Colonic mucosa (tissue), 4 donors: ENCODE measurements at places on chromosomes 7 and 10.

GRCh38 chr7:86479144-86479543 is 164.6 kb upstream of the GRM3 start:
- H3K36me3 ChIP-seq, result no peaks in the 10 kb centered on the region
- no peak for DNase-seq
- no peak overlapping the region for H3K4me3 ChIP-seq

DNA sequence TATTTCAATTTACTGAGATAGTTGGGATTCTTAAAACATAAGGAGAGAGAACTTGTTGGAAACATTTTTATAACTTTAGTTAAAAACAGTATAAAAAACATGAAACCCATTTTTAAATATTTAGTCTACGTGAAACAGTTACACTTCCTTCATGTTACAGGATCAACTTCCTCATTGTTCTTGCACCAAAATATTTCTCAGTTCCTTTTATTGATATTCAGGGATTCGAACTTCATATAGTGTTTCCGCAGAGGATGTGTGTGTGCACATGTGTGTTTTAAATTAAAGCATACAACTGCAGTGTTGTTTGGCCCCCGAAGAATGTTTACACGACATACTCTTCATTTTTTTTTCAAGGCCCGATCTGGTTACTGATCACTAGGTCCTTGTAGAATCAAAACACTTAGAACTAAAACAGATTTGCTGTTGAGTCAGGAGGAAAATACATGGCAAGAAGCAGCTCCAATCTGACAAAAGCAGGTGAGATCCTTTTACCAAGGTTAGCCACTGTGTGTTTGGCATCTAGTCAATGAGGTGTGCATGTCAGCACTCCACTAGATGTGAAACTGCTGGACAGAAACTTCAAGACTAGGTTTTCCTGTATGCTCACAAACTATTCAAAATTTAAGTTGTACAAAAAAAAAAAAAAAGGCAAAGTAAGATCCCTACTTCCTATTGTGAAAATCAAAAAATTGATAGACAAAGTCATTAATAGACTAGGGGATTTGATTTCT is 60.4 kb downstream of the INSYN2A start:
- H3K27ac ChIP-seq, result no peak overlapping the region
- no peaks in the 10 kb centered on the region for H3K27me3 ChIP-seq
- no peak overlapping the region for H3K4me3 ChIP-seq

GRCh38 chr7:93092757-93093370 is 24.9 kb downstream of the SAMD9 start:
- no peak for DNase-seq
- no peaks in the 10 kb centered on the region for H3K4me1 ChIP-seq
- no peak overlapping the region for H3K27ac ChIP-seq
- no peak overlapping the region for H3K4me3 ChIP-seq

DNA sequence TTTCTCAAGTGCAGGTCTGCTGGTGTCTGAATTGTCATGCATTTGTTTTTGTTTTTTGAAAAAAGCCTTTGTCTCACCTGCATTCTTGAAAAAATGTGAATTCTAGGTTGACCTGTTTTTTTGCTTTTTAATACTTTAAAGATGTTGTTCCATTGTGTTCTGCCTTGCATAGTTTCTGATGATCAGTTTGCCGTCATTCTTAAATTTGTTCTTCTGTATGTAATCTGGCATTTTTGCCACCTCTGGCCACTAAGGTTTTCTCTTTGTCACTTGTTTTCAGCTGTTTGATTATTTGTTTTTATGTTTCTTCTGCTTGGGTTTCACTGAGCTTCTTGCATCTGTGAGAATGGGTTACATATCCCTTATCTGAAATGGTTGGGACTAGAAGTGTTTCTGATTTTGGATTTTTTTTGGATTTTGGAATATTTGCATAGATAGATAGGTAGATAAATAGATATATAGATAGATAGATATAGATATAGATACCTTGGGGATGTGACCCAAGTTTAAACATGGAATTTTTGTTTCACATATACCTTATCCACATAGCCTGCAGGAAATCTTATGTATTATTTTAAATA is 16.5 kb downstream of the MGMT start:
- H3K27me3 ChIP-seq, result no peaks in the 10 kb centered on the region
- no peak for DNase-seq

DNA sequence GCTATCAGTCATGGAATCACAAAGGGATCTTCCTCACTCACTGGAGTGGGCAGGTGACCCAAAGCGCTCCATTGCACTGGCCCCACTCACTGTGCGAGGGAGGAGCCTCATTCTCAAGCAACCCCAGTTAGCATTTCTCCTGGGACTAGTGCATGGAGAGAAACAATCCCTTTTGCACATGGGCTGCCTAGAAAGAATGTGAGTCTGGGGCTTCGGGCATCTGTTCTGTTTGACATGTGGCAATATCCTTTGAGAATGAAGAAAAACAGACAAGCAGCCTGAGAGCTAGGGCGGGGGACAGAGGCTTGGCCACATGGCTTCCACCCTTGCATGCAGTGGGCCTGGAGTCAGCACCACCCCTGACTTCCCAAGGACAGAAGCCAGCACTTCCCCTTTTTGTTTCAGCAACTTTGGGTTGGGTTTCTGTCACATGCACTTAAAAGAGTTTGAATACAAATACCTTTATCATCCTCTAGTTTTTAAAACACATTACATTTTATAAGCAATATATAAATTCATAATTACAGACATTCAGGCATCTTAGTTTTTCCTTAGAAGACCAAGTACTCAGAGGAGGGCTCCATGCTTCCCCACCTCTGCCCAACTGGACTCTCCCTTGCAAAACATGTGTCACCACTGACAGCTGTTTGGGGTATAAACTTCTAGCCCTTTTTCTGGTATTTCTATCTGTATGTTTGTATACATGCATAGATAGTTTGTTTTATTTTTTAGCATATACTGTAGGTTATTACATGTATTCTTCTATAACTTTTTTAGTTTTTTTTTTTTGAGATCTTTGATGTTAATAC is 73.8 kb downstream of the RBM20 start:
- H3K27me3 ChIP-seq, result no peaks in the 10 kb centered on the region
- no peak for DNase-seq
- H3K4me3 ChIP-seq, result no peak overlapping the region
- no peaks in the 10 kb centered on the region for H3K36me3 ChIP-seq
- H3K4me1 ChIP-seq, result no peaks in the 10 kb centered on the region

DNA sequence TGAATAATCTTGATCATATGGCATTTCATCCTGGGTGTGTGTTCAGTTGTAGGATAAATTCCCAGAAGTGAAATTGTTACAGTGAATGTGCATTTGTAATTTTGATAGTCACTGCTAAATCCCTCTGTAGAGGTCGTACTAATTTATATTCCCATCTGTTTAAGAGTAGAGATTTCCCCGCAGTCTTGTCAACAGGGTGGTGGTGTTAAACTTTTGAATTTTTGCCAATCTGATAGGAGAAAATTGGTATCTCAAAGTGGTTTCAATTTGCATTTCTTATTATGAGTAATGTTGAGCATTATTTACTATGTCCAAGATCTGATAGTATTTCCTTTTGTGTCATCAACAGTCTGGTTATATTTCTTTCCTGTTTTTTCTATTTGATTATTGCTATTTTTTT is 101.7 kb downstream of the AUTS2 start:
- no peaks in the 10 kb centered on the region for H3K27me3 ChIP-seq
- H3K4me1 ChIP-seq, result no peaks in the 10 kb centered on the region
- H3K36me3 ChIP-seq, result no peaks in the 10 kb centered on the region
- DNase-seq, result no peak
- no peak overlapping the region for H3K4me3 ChIP-seq

DNA sequence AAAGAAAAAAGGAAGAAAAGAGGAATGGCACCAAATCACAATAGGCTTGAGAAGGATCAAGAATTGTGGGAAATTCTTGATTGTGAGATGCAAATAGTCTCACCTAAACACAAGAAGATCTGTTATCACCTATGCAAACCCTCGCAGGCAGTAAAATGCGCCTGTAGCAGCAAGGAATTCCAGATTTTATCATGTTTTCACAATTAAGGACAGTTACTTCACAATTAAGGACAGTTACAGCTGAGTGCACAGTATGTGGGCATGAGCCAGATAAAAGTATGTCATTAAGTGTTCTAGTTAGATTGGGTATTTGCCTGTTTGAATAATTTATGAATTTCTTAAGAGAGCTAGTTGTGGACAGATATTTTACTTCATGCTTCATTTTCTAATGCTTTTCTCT is 336.2 kb downstream of the CDC14C start:
- H3K36me3 ChIP-seq, result no peaks in the 10 kb centered on the region
- no peak for DNase-seq
- no peaks in the 10 kb centered on the region for H3K27me3 ChIP-seq

- H3K36me3 ChIP-seq, result no peaks in the 10 kb centered on the region
- H3K27me3 ChIP-seq, result no peaks in the 10 kb centered on the region
- no peak overlapping the region for H3K4me3 ChIP-seq
- no peaks in the 10 kb centered on the region for H3K4me1 ChIP-seq
- H3K27ac ChIP-seq, result no peak overlapping the region
These were observed 32.3 kb upstream of the FAM204A start for GRCh38 chr10:118374404-118374803.

DNA sequence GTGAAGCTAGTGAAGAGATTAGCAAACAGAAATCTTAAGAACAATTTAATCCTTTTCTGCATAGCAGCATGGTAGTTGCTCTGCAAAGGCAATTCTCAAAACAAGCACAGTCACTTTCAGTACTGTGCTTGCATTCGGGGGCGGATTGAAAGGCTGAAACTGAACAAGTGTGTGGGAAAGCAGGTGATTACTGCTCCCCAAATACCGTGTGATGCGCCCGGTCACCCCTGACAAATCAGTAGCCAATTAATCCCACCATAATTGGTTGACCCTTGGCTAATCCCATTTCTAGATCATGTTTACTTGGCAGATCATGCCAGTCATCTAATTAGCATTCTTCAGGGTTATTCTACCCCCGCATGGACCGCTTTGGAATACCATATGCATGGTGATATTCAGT is 76.5 kb upstream of the ADRB1 start:
- H3K4me3 ChIP-seq, result no peak overlapping the region
- no peaks in the 10 kb centered on the region for H3K36me3 ChIP-seq
- no peak overlapping the region for H3K27ac ChIP-seq
- H3K4me1 ChIP-seq, result no peaks in the 10 kb centered on the region

- no peak for DNase-seq
- H3K27ac ChIP-seq, result no peak overlapping the region
- no peaks in the 10 kb centered on the region for H3K27me3 ChIP-seq
- no peaks in the 10 kb centered on the region for H3K4me1 ChIP-seq
- no peaks in the 10 kb centered on the region for H3K36me3 ChIP-seq
These were observed 160.1 kb downstream of the COL28A1 start for GRCh38 chr7:7375538-7375937.

DNA sequence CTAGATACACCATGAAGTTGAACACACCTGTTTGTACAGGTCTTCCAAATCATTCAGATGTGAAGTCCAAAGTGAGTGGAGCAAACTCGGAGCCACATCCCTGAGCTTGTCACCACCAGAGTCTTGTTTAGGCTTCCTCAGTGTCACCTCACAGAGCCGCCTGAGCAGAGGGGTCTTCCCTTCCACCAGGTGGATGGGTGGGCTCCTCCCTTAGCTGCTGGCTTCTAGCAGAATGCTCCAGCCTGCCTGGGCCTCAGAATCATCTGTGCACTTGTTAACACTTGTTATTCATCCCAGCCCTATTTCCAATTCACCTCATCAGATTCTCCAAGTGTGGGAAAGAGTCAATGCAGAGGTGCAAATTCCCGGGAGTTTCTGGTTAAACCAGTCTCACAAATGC is 32.5 kb downstream of the C10orf71 start:
- no peaks in the 10 kb centered on the region for H3K27me3 ChIP-seq
- no peaks in the 10 kb centered on the region for H3K36me3 ChIP-seq
- no peak for DNase-seq
- H3K27ac ChIP-seq, result no peak overlapping the region

DNA sequence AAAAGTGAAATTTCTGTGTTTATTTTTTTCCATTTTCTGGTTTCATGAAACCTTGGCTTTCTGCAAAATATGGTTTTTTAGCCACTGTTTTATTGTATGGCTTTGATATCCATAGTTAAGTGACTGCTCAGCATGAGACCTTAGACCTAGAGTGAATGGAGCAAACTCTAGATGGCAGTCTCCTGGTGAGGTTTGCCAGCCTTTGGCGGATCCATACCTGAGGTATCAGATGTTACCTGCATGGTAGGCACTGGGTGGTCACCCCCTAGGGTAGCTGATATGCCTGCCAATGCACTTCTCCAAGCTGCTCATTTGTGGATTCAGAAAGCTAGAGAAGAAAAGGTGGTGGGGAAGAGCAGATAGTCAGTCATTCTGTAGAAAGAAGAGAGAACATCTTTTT is 17.4 kb upstream of the FZD8 start:
- no peak overlapping the region for H3K4me3 ChIP-seq
- no peaks in the 10 kb centered on the region for H3K4me1 ChIP-seq
- H3K27ac ChIP-seq, result no peak overlapping the region
- H3K27me3 ChIP-seq, result no peaks in the 10 kb centered on the region
- no peaks in the 10 kb centered on the region for H3K36me3 ChIP-seq

DNA sequence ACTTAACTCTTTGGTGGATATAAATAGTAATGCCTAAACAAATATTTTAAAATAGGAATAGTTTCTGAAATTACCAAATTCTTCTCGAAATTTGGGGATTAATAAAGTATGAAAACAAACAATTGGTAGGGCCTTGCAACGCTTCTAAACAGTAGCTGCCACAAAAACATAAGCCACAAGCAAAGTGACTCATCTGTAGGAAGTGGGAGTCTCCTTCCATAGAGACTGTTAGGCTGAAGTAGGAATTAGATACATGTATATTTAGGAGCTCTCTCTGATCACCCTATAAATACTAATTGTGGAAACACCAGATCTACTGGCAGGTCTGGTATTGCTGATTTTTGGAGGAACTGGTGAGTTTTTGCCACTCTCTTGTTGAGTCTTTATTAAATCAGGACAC is 5.7 kb upstream of the LMOD2 start:
- H3K4me1 ChIP-seq, result no peaks in the 10 kb centered on the region
- H3K4me3 ChIP-seq, result no peak overlapping the region
- no peaks in the 10 kb centered on the region for H3K27me3 ChIP-seq
- H3K27ac ChIP-seq, result no peak overlapping the region

- DNase-seq, result no peak
- H3K4me3 ChIP-seq, result no peak overlapping the region
- no peaks in the 10 kb centered on the region for H3K4me1 ChIP-seq
- no peaks in the 10 kb centered on the region for H3K27me3 ChIP-seq
- no peak overlapping the region for H3K27ac ChIP-seq
These were observed 58.1 kb downstream of the CCDC186 start for GRCh38 chr10:114115661-114116445.

GRCh38 chr7:138865843-138866242 is 67.8 kb upstream of the ATP6V0A4 start:
- no peak overlapping the region for H3K27ac ChIP-seq
- DNase-seq, result no peak
- H3K4me3 ChIP-seq, result no peak overlapping the region
- H3K36me3 ChIP-seq, result no peaks in the 10 kb centered on the region
- H3K27me3 ChIP-seq, result no peaks in the 10 kb centered on the region

DNA sequence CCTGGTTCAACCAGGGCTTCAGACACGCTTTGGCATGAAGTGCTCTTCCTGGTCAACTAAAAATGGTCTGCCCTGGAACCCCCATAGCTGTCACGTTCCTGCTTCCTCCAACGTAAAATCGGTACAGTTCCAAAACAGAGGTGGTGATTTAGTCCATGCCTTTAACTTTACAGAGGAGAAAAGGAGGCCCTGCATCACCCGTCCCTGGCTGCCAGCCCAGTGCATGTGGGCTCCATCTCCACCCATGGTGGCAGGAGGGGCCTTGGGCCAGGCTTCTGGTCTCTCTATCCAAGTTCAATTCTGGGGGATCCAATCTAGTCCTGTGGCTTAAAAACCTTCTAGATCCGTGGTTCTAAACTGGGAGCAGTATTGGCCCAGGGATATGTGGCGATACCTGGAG is 18.7 kb downstream of the ECHDC3 start:
- H3K4me3 ChIP-seq, result no peak overlapping the region
- H3K4me1 ChIP-seq, result no peaks in the 10 kb centered on the region
- H3K27ac ChIP-seq, result no peak overlapping the region
